WTC11 (cell line): ENCODE measurements at places on chromosomes 4 and X.

- no peak for DNase-seq
Observed at GRCh38 chrX:776529-777230, 146.1 kb downstream of the SHOX start.

- DNase-seq = no peak
Observed at GRCh38 chr4:147772459-147772969, 40.6 kb downstream of the ARHGAP10 start.

GRCh38 chr4:82519072-82519471, 42.7 kb downstream of the TMEM150C start:
- DNase-seq = no peak

GRCh38 chr4:37023504-37023903, 221.0 kb upstream of the NWD2 start:
- no peak for DNase-seq

GRCh38 chr4:5799406-5799805, 88.4 kb downstream of the EVC start:
- no peak for DNase-seq

GRCh38 chr4:124937993-124938392, 225.5 kb upstream of the ANKRD50 start:
- no peak for DNase-seq

GRCh38 chr4:64781737-64782326, 372.6 kb upstream of the TECRL start:
- DNase-seq = no peak

DNA sequence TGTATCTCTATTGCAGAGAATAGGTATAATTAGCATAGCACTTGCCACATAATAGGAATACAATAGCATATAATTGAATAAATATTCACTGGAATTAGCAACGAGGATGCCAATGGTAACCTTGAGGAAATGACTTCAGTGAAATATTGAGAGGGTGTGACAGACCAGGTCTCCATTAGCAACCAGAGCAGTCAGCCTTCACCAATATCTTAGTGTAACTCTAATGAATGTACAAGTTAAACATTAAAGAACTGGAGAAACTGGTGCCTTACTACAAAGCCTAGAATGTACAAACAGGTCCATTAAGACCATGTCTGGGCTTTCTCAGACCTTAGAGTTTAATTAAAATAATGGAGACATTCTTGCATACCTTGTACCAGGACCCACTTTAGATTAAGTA, 143.0 kb downstream of the MAGEB17 start:
- DNase-seq = no peak

DNA sequence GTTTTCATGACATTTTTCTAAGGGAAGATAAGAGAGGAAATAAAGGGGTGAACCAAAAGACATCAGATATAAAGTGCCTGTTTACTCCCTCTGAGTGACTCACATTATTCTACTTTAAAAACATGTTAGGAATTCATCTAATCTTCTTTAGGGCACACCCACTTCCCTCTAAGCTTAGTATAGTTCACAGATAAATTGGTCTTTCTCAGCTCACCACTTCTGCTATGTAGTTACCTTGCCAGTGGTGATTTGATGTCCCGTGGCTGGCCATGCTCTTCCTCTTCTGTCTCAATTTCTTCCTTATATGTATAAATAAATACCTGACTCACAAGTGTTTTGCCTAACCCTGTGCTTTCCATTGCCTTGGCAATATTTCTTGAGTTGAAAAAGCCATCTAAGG, 96.8 kb downstream of the PDLIM5 start:
- no peak for DNase-seq

- DNase-seq = no peak
Observed at GRCh38 chrX:13074297-13075262, 30.2 kb upstream of the FAM9C start.

DNA sequence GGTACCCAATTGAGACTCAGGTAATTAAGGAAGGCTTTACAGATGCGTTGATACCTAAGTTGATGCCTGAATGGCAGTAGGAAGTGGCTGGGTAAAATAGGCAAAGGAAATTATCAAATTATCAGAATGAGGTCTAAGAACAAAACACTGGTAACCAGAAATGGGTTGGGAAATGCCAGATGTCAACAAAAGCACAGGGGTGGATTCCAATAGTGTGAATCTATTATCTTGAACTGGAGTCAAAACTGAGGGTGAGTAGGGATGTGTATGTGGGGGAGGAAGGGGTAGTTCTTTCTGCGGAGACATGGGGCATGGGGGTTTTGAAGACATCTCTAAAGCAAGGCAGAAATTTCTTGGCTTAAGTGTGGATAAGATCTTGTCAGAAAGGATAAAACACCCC, 16.0 kb upstream of the SEPTIN6 start:
- no peak for DNase-seq

DNA sequence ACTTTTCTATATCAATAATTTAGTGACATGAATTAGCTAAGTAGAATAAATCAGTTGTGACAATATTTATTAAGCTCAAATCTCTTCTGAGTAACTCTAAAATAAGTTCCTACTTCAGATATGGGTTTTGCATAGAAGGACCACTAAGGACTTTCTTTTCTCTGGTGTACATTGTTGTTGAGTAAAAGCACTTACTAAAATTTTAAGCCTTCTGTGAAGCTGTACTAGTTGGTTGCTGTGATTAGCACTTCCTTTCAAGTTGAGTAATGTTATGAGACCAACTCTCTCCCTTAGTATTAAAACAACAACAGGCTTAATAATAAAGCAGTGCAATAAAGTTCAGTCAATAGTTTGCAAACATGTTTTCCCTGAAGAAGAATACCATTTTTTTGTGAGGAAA, 667.4 kb upstream of the NDST4 start:
- DNase-seq = no peak

DNA sequence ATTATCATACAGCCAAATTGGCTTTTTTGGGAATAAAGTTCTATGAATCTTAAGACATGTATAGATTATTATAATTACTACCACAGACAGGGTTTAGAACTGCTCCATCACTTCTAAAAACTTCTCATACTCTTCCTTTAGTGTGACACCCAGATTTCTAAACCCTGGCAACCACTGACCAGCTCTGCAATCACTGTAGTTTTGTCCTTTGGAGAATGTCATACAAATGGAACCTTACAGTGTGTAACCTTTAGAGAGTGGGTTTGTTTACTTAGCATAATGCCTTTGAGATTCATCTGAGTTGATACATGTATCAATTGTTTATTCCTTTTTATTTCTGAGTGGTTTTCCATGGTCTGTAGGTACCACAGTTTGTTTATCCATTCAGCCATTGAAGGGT, 95.0 kb downstream of the TMEM164 start:
- no peak for DNase-seq

GRCh38 chr4:37383579-37384229, 139.2 kb downstream of the NWD2 start:
- no peak for DNase-seq

- DNase-seq = no peak
Observed at GRCh38 chr4:159334461-159334860, 231.6 kb downstream of the RAPGEF2 start.

DNA sequence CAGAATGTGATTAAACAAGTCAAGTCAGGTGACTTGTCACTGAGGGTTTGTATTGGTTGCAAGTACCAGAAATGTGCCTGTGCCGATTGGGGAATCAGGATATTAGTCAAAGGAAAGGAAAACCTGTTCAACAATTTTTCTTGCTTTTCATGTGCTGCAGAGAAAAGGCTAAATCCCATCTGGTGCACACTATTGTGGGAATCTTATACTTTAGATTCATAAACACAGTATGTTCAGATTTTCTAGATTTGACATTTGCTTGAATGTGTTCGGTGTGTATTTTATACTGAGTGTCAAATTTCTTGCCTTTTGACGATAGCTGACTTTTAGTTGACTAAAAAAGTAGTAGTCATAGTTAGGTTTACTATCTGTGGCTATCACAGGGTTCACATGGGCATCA, 37.6 kb downstream of the GAB1 start:
- no peak for DNase-seq

DNA sequence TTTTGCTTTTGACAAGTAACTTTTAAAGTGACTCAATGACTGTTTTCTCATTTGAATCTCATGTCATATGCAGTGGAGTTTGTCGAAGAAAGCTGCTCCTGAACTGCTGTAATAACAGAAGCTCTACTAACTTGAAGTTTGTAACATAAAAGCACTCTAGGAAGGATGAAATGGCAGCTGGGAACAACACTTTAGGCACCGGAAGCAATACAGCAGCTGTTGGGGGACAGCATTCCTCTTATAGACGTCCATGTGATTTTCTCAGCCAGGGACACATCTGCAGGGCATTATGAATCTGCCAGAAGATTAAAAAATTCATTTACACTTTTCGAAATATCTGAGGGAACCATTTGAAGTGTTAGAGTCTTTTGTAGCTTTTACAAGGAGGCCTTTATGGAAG, 1035.8 kb downstream of the ADGRL3 start:
- no peak for DNase-seq

DNA sequence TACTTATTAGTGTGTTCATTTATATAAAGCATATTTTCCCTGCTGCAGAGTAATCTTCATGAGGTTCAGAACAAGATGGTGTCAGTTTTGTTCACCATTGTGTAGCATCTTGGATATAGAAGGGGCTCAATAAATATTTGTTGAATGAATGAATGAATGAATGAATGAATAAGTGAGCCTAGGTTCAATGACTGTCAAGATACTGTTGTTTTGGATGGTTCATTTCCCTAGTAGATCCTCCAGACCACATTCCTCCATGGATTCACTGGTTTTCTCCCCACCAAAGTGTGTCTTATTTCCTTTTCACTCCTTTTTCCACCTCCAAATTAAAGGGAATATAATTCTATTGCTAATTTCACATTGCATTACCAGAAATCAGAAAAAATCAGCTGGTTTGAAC, 2.1 kb upstream of the OCIAD2 start:
- no peak for DNase-seq

DNA sequence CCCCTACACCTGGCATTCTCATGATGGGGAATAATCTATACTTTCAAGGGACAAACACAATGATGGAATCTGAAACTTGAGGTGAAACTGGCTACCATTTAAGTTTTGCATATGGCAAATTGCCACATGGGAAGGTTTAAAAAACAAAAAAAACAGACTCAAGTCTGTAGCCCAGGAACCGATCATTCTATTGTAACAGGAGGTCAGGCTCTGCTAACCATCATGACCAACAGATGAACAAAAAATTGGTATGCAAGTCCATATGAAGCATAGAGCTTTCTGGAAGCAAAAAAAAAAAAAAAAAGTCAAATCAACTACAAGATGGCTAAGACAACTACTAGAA, 594.3 kb upstream of the DIPK2B start:
- no peak for DNase-seq

DNA sequence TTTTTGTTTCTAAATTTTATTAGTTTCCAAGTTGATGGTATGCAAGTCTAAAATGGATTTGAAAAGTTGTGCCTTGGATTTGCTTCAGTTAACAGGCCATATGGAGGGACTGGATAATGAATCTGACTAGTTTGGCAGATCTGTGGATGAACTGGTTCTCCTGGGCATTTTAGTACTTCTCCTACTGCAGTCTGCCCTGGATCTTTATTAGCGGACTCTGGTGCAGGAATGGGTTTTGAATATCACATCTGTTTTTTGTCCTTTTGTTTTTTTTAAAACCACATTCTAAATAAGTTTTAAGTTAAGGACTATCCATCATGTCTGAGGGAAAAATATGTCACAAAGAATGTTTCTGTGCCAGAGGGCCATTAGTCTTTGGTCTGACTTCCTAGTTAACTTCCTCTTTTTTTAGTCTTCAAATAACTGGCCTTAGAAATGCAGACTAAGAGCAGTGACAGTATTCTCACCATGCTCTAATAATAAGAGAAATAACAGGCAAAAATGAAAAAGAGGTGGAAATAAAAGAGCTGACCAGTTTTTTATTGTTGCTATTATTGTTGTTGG, 13.9 kb upstream of the DCK start:
- no peak for DNase-seq

GRCh38 chrX:80550722-80551121, 130.5 kb downstream of the TENT5D start:
- DNase-seq = peak; percentile 43

- DNase-seq = no peak
Observed at GRCh38 chrX:34126011-34126410, 6.1 kb downstream of the FAM47A start.

- DNase-seq = no peak
Observed at GRCh38 chrX:133984857-133985163, 584 bp downstream of the GPC3 start.

DNA sequence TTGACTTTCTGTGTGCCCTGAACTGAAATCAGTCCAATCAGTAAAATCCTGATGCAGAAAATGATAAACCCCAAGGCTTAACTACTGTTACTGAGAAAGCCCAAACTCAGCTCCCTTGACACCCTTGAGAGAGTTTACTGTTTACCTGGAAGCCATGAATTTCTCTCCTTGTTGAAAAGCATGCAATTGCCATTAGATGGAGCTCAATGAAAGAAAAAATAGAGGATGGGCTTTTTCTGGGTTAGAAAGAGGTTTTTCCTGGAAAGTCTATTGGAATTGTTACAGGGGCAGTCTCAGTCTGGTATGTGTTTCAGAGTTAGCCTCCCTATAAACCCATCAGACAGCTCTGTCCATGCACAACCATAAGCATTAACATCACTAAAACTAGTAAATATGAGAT, 66.4 kb upstream of the C4orf54 start:
- no peak for DNase-seq

DNA sequence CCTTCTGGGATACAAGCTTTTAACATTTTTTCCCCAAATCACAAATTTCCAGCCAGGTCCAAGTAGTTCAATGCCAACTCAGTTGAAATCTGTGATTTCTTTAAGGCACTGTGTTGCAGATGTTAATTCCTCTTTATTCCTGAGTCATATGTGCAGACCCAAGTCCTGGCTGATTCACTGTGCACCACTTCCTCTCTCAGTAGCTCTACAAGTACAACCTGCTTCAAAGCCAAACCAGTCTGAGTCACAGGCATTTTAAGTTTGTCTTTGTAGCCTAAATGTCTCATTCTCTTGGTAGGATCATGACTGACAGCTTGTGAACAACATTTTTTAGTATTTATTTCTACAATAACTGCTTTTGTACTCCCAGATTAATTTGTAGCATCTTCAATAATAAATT, 165.6 kb upstream of the S100G start:
- no peak for DNase-seq

- DNase-seq = no peak
Observed at GRCh38 chr4:126168484-126168883, 853.7 kb downstream of the FAT4 start.

DNA sequence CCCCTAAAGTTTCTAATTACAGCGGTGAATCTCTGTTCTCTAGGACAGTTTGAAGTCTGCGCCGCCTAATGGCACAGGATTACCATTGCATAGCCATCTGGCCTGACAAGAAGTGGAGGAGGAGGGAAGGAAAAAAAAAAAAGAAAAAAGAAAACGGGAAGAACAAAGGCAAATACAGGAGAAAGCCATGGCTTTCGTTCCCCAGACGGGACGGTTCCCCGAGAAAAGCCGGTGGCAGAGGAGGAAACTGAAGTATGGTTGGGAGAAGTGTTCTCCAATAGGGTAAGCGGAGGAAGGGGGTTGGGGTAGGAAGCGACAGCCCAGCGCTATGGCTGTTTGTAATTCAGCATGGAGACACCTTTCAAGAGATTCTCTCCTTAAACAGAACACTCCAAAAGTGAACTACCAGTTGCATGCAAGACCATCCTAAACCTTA, 80.8 kb downstream of the HMGN5 start:
- DNase-seq = peak; percentile 42

GRCh38 chr4:164926301-164926700, 49.3 kb downstream of the APELA start:
- no peak for DNase-seq

- no peak for DNase-seq
Observed at GRCh38 chr4:53852343-53852742, 212.1 kb downstream of the CHIC2 start.
